Neuronal stem cell (in vitro differentiated cells): ENCODE measurements at places on chromosomes 2 and 18.

DNA sequence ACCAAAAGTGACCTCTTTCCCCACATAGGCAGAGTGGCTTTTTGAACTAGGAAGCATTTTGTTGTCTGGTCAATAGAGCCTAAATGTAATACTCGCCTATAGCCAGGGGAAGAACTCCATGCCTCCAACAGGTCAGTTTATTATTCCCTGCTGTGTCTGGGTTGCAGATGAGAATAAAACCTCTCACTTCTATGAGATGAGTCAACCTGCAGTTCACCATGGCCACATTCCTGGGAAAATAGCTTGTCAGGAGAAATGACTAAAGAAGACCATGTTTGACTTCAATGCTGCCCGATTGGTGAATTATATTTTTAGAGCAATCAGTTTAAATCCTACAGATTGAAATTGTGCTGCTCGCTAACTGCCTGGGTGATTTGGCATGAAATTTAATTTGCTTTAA, 46.7 kb upstream of the LRRTM1 start:
- no peak for DNase-seq

- DNase-seq, result no peak
Measured at GRCh38 chr2:224523626-224524577, 61.3 kb downstream of the CUL3 start.

DNA sequence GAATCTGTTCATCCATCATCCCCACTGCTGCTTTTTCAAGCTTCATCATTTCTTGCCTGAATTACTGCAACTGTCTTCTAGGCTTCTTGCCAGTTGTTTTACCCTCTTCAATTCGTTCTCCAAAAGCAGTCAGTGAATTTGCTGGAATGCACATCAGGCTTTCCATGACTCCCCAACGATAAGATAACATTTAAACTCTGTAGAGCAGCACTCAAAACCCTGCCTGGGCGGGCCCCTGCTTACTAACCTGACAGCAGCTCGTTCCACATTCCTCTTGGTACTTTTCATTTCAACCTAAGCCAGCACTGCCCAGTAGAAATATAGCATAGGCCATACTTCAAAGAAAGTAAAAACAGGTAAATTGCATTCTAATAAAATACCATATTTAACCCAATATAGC, 342.9 kb downstream of the SUCLG1 start:
- no peak for DNase-seq

DNA sequence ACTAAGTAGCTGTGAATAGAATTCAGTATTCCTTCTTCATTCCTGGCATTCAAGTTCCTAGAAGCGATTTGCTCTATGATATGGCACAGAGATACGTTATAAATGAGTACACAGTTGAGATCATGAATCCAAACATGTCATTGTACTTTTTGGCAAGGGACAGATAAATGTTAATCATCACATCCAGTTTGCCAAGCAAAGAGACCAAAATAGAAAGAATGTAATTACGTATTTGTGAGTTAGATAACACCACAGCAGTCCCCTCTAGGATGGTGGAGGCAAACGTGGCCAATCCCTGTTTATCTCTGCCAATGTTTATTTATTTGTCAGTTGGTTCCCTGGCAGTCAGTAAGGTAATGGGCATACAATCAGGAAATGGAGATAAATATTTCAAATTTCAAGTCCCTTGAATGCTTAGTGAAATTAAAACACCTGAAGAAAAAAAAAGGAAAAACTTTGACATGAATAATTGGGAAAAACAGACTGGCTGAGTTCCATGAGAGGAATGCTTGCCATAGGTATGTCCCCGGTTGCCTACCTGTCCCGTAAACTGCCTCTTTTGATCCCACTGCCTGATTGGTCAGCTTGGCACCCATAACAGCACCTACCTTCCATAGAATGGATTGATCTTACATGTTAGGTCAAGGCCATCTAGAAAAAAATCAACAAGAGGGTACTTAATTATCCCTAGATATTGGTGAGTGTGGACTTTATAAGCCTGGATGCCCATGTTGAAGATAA, 451.1 kb upstream of the NETO1 start:
- no peak for DNase-seq
